Activated T-cell treated with anti-CD3 and anti-CD28 coated beads, Interleukin-2, amount 50 U/mL, for 24 hours (primary cell): ENCODE measurements at places on chromosomes 1 and 21.

GRCh38 chr1:201672685-201673084, 133.8 kb downstream of the NAV1 start:
- no peak overlapping the region for H3K4me3 ChIP-seq
- no peak overlapping the region for H3K27ac ChIP-seq
- no peak for DNase-seq
- H3K4me1 ChIP-seq = no peaks in the 10 kb centered on the region
- H3K27me3 ChIP-seq = no peaks in the 10 kb centered on the region

- H3K36me3 ChIP-seq = no peaks in the 10 kb centered on the region
- H3K27ac ChIP-seq = no peak overlapping the region
- H3K4me3 ChIP-seq = no peak overlapping the region
- no peaks in the 10 kb centered on the region for H3K27me3 ChIP-seq
- no peak for DNase-seq
- no peaks in the 10 kb centered on the region for H3K4me1 ChIP-seq
Observed at GRCh38 chr1:164773102-164773501, 214.1 kb downstream of the PBX1 start.

GRCh38 chr1:231885209-231885854, 258.7 kb downstream of the DISC1 start:
- DNase-seq = no peak
- H3K27ac ChIP-seq = no peak overlapping the region
- H3K27me3 ChIP-seq = no peaks in the 10 kb centered on the region
- H3K36me3 ChIP-seq = no peaks in the 10 kb centered on the region
- peaks cover 1% of the 10 kb centered on the region for H3K4me1 ChIP-seq

DNA sequence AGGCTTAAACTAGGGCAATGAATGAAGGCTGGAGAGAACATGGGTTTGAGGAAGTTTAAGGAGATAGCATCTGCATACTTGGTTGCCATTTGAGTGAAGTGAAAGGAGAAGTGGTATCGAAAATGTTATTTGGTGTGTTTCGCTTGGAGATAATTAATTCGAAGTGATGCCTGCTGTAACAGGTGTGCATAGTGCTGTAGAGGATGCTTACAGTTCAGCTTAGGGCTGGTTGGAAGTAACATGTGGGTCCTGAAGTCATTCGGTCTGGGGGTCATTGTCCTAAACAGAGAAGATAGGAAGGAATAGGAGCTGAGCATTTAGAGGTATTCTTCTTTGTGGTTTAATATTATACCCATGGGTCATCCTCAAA, 301 bp upstream of the NUDT17 start:
- no peak overlapping the region for H3K4me3 ChIP-seq
- no peak overlapping the region for H3K27ac ChIP-seq
- no peak for DNase-seq
- peaks cover 43% of the 10 kb centered on the region for H3K36me3 ChIP-seq
- H3K27me3 ChIP-seq = no peaks in the 10 kb centered on the region

DNA sequence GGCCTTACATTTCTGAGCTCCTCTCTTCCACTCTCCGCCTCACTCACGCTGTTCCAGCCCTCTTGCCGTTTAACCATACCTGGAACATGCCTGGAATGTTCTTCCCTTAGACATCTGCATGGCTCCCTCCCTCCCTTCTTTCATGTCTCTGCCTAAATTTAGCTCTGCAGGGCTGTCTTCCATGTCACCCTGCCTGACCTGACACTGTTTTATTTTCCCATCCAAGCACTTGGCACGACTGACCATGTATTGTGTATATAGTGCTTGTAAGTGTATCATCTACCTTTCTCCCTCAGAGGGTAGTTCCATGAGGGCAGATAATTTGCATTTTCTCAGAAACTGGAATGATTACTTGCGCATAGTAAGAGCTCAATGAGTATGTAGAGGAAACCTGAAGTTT, 47.3 kb downstream of the ST6GALNAC3 start:
- H3K36me3 ChIP-seq = no peaks in the 10 kb centered on the region
- no peak for DNase-seq
- no peak overlapping the region for H3K27ac ChIP-seq
- H3K27me3 ChIP-seq = no peaks in the 10 kb centered on the region

GRCh38 chr1:75768016-75768415, 18.0 kb upstream of the RABGGTB start:
- no peaks in the 10 kb centered on the region for H3K27me3 ChIP-seq
- H3K27ac ChIP-seq = no peak overlapping the region
- peaks cover 8% of the 10 kb centered on the region for H3K36me3 ChIP-seq
- DNase-seq = no peak

- H3K4me1 ChIP-seq = peaks cover 18% of the 10 kb centered on the region
- H3K27ac ChIP-seq = no peak overlapping the region
- no peaks in the 10 kb centered on the region for H3K36me3 ChIP-seq
- DNase-seq = no peak
- H3K4me3 ChIP-seq = no peak overlapping the region
- H3K27me3 ChIP-seq = peaks cover 7% of the 10 kb centered on the region
Observed at GRCh38 chr1:145889722-145890121, 4.1 kb upstream of the ANKRD35 start.
